ENCODE measurements at places on chromosomes 13 and 19.

GRCh38 chr19:39825093-39825463 lies 8.9 kb downstream of the DYRK1B start:
- no peak for DNase-seq

- no peak for DNase-seq
These were observed 1105.1 kb downstream of the OLFM4 start for GRCh38 chr13:54133746-54134145.

GRCh38 chr13:44399074-44399473 lies 25.4 kb downstream of the SERP2 start:
- DNase-seq = no peak

DNA sequence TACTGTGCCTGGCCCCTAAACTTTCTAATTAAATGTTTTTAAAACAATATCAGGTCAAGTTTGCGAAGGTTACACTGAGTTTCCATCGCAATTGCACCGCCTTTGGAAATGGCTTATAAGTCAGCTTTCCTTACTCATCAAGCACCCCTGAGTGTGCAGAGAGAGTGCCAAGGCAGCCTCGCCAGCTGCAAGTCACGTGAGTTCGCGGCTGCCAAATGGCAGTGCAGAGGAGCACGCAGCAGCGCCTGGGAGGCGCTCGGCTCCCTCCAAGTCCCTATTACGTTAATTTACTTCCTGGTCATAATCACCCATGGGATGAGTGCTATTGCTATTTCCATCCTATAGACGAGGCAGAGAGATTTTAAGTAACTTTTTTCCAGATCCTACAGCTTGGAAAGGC lies 319.6 kb downstream of the TEX29 start:
- DNase-seq = no peak

DNA sequence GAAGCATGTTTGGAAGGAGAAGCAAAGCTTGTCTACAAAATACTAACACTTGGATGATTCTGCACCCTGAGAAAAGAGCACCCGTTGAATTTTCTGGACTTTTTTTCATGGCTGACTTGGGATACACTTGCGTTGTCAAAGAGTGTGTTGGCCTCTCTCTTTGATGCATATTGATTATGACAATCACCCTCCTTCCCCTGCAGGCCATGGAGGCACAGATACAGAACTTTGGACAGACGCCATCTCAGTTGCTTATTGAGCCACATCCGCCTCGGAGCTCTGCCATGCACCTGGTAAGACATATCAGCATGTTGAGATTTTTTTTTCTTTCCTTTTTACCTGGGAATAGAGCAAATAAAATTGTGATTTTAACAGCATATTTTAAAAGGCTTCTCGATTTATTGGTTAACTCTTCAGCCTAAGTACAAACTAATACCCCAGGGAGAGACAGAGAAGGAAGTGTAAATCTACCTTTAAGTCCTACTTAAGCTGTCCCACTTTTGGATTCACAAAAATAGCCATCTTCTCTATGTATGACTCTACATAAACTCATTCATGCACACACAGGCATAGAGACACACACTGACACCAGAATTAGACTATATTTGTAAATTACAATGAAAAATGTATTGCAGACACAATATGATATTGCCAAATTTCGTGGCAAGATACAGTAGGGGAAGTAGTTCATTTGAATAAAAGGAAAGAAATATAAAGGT lies 169.7 kb upstream of the MAB21L1 start:
- no peak for DNase-seq

DNA sequence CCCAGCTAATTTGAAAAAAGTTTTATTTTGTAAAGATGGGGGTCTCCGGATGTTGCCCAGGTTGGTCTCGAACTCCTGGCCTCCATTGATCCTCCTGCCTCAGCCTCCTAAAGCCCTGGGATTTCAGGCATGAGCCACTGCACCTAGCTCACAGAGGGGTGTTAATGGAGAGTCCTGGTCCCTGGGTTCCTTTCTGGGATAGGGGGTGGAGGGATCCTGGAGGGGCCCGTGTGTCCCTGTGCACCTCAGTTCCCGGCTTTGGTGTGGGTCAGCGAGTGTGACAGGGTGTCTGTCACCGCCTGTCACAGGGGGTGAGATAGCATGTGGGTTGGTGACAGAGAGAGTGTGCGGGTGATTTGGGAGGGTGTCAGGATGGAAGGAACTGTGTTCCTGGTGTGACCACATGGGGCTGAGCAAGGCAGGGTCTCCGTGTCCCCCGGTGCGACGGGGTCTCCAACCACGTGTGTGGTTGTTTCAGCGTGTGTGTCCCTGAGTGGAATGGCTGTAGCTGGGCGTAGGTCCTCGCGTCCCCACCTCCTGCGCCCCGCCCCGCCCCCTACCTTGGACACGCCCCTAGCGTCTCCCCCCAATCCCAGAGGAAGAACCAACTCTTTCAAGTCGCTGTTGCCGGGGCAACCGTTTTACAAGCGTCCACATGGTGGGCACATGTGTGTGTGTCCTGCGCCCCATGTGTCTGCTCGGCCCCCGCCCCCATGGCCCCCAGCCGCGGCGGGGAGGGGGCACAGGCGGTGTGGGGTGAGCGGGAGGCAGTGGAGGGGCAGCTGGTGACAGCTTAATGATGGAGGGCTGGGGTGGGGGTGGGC lies 2.9 kb upstream of the NRTN start:
- no peak for DNase-seq

- peak; percentile 1 for DNase-seq
These were observed 32.8 kb downstream of the KLF12 start for GRCh38 chr13:74101436-74101835.
